ENCODE measurements at places on chromosomes 16 and 17. TPM values are rescaled to one million over a fixed set of nuclear protein-coding genes. Genes with fewer than 3 reads are reported as not detected.

- no peak for DNase-seq
- no peaks in the 10 kb centered on the region for H3K36me3 ChIP-seq
- H3K4me3 ChIP-seq = no peak overlapping the region
- no peaks in the 10 kb centered on the region for H3K27me3 ChIP-seq
- H3K27ac ChIP-seq = no peak overlapping the region
- H3K4me1 ChIP-seq = peaks cover 17% of the 10 kb centered on the region
These were observed 4.5 kb upstream of the CNP start for GRCh38 chr17:41962111-41962510.

DNA sequence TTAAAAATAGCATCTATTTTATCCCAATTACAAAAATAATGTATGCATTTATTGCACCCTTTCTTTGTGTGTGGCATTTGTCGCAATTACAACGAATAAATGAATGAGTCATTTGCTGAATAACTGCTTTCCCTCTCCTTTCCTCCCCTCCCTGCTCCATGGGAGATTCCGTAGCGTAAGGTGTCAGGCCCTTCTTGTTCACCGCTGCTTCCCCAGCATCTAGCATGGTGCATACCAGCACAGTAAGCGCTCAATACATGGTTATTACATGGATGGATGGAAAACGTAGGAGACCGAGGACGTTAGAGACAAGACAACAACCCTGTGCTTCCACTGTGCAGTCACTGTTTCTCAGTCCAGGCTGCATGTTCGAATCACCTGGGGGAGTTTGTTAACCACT, 336.0 kb upstream of the EEF2KMT start:
- H3K4me1 ChIP-seq = no peaks in the 10 kb centered on the region
- no peaks in the 10 kb centered on the region for H3K36me3 ChIP-seq
- H3K27me3 ChIP-seq = no peaks in the 10 kb centered on the region

DNA sequence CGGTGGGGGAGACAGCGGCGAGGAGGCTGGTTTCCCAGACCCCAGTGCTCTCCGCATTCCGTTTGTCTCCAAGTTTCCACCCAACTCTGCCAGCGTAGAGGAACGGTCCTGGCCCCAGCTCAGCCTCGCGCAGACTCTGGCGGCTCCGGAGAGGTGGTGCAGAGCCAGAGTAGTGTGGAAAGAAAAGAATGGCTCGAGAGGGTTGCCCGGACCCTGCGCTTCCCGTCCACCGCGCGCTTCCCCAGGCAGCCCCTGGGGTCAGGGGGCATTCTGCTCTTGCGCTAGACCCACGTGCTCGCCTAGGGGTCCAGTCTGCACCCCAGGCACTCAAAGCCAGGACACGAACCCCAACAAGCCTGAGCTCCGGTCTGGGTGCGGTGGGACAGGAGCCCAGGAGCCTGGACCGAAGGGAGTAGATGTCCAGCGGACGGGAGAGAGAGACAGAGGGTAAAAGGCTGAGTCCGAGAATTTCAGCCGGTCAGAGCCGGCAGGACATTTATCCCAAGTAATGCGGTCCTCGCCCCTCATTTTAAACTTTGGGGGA, 3.8 kb downstream of the PMP22 start:
- H3K27ac ChIP-seq = peak overlapping the region; percentile 91
- peak; percentile 54 for DNase-seq
- H3K4me3 ChIP-seq = peak overlapping the region; percentile 69
- H3K4me1 ChIP-seq = peaks cover 48% of the 10 kb centered on the region

GRCh38 chr17:43645450-43645764, 16.3 kb downstream of the MEOX1 start:
- no peaks in the 10 kb centered on the region for H3K36me3 ChIP-seq
- peak overlapping the region; percentile 83 for H3K27ac ChIP-seq
- no peak overlapping the region for H3K4me3 ChIP-seq

The USP31 gene
- 13.1 TPM for total RNA-seq

DNA sequence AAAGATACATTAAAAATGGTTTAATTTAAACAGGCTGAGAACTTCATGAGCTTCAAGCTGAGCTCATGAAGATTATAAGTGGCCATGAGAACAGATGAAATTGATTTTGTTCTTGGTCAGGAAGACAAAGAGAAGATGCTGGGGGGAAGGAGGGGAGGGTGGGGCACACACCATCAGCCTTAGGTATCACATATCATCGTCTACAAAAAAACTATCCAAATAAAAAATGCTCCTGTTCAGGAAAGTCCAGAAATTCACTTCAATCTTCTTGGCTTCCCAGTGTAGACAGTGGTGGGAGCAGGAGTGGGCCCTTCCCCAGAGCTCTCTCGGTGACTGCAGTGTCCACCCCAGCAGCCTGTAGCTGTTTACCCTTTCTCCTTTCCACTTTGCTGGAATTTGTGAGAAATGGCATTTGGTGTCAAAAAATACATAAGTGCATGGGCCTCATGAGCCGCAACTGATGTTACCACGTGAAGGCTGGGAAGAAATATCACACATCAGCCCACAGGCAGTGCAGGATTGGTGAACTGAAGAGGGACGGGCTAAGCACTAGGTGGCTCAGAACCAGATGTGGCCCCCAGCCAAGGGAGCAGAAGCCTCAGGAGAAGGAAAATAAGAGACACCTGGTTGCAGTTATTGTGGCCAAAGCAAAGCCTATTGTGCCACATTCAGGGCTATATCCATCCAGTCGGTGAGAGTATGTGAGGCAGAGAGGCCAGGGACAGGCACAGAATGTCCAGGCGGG, 6.1 kb downstream of the KRT37 start:
- DNase-seq = no peak
- no peaks in the 10 kb centered on the region for H3K36me3 ChIP-seq
- no peak overlapping the region for H3K4me3 ChIP-seq
- no peak overlapping the region for H3K27ac ChIP-seq
- H3K4me1 ChIP-seq = no peaks in the 10 kb centered on the region

DNA sequence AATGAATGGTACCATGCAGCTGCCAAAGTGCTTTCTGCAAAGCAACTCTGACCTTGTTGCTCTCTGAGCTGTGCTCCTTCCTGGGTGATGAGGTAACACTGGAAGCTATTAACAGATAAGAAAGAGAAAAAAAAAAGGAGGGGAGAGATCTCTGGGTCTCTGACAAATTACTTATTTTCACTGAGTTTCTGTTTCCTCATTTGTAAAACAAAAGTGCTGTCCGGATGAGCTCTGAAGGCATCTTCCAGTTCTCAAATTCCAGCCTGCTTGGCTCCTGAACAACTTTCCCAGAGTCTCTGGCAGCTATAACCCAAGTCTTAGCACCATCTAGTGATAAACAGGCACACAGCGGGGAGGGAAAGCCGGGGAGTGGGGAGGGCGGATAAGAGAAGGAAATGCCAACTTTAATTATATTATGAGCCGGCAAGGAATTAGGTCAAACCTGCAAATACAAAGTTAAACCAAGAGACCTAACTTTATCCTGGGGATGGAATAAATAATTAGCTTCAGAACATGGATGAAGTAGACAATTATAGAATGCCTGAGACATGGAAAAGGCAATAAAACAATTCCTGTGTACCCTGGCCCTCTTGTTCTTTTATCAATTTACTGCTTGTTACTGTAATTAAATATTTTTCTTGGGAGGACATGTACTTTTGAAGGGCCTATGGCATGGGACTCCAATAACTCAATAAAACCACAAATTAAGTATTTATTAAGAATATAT, 61.3 kb upstream of the KIFC3 start:
- no peaks in the 10 kb centered on the region for H3K36me3 ChIP-seq
- DNase-seq = peak; percentile 60
- H3K27ac ChIP-seq = no peak overlapping the region
- no peak overlapping the region for H3K4me3 ChIP-seq
- H3K4me1 ChIP-seq = no peaks in the 10 kb centered on the region

The CCDC200 gene
- total RNA-seq = not detected

- H3K36me3 ChIP-seq = peaks cover 9% of the 10 kb centered on the region
- no peaks in the 10 kb centered on the region for H3K27me3 ChIP-seq
- DNase-seq = no peak
- H3K4me3 ChIP-seq = no peak overlapping the region
- H3K27ac ChIP-seq = no peak overlapping the region
These were observed 61.0 kb downstream of the SLC39A11 start for GRCh38 chr17:73031472-73031871.

DNA sequence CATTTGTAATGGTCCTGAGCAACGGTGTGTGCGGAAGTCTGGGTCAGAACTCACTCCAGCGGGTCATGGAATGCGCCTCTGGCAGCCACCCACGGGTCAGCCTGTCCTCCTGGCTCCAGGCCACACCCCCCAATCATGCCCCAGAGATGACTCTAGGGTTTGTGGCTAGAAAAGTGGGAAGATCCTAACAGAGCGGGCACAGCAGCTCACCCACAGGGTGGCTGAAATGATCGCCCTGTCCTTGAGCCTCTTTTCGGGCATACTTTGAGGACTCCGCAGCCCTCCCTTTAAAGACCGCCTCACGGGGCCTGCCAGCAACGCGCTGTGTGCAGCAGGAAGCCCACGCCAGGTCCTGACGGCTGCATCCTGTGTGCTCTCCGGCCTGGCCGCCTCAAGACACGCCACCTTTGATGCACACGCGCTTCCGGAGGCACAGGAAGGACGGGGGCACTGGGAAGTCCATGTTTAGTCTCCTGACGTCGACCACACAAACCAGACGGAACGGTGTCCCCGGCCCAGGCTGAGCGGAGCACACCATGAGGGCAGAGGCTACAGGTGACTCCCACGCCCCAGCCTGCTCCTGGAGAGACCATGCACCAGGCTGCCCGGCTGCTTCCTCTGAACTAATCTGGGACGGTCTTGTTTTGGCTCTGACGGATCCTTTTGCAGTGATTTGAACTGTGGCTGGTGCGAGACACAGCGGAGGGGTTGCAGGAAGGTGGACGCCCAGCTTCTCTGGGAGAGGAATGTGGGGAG, 92.9 kb downstream of the TBC1D16 start:
- DNase-seq = peak; percentile 50
- no peak overlapping the region for H3K27ac ChIP-seq
- no peaks in the 10 kb centered on the region for H3K27me3 ChIP-seq

GRCh38 chr17:78372841-78373240, 5.6 kb upstream of the PGS1 start:
- H3K4me3 ChIP-seq = no peak overlapping the region
- peaks cover 40% of the 10 kb centered on the region for H3K4me1 ChIP-seq
- H3K27me3 ChIP-seq = no peaks in the 10 kb centered on the region
- DNase-seq = no peak
- no peak overlapping the region for H3K27ac ChIP-seq

DNA sequence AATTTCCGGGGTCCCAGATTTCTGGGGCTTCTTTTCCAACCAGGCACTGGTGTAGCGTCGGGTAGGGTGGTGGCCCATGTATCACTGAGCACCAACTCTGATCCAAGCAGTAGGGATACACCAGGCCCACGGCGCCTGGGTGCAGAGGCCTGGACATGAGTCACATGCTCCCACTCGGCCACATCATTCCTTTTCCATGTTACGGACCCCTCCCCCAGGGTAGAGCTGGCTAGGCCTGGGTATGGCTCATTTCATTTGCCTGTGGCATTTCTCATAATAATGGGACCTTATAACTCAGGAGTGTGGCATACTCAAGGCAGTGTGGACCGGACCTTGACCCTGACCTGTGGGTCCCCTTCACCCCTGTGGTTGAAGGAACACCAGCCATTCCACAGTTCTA, 18.0 kb upstream of the NDRG4 start:
- H3K27ac ChIP-seq = no peak overlapping the region
- no peaks in the 10 kb centered on the region for H3K36me3 ChIP-seq
- H3K27me3 ChIP-seq = no peaks in the 10 kb centered on the region
- DNase-seq = no peak
- no peaks in the 10 kb centered on the region for H3K4me1 ChIP-seq

- no peak overlapping the region for H3K4me3 ChIP-seq
- no peak for DNase-seq
- peaks cover 6% of the 10 kb centered on the region for H3K36me3 ChIP-seq
- peaks cover 26% of the 10 kb centered on the region for H3K4me1 ChIP-seq
- H3K27me3 ChIP-seq = no peaks in the 10 kb centered on the region
These were observed 44.2 kb downstream of the N4BP1 start for GRCh38 chr16:48565752-48566151.

GRCh38 chr17:9298135-9298534, 276.8 kb downstream of the NTN1 start:
- no peak overlapping the region for H3K27ac ChIP-seq
- no peaks in the 10 kb centered on the region for H3K4me1 ChIP-seq
- H3K27me3 ChIP-seq = no peaks in the 10 kb centered on the region
- no peak for DNase-seq

GRCh38 chr16:78134944-78135619, 35.6 kb downstream of the WWOX start:
- H3K4me3 ChIP-seq = no peak overlapping the region
- H3K4me1 ChIP-seq = no peaks in the 10 kb centered on the region
- no peaks in the 10 kb centered on the region for H3K27me3 ChIP-seq
- H3K36me3 ChIP-seq = no peaks in the 10 kb centered on the region
- DNase-seq = no peak

DNA sequence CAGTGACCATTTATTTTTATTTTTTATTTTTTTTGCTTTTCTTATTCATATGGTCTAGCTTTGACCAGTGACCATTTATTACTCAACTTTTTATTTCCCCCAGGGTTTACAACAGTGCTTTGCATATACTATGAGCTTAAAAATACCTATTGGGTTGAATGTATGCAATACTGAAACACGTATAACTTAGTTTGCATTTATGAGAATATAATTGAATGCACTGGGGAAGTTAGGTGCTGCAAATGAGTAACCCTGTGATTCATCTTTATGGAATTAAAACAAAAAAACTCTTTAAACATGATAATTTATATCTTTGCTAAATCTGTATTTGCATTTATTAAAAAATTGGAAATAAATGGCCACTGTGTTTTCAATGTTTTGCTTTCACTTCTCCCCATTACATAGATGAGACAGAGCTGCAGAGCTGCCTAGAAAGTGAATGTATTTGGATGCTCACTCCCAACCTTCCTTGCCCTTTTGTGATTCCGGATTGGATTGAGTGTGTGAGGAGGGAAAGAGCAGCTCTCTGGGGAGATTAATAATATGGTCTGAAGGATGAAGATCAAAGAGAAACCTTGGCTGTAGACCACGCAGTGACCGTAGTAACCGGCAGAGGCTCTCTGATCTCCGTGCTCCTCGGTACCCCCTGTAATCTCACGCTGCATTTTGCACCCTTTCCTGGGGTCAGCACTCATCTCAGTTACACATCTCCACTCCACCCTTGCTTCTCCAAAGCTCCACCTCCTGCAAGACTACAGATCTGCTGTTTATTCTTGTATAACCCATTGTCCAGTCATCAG, 14.3 kb downstream of the TMEM100 start:
- no peak for DNase-seq
- peaks cover 5% of the 10 kb centered on the region for H3K4me1 ChIP-seq
- H3K4me3 ChIP-seq = no peak overlapping the region
- no peaks in the 10 kb centered on the region for H3K36me3 ChIP-seq
- H3K27ac ChIP-seq = no peak overlapping the region
- H3K27me3 ChIP-seq = no peaks in the 10 kb centered on the region

The TBC1D26 gene
- total RNA-seq = not detected

- DNase-seq = no peak
- no peaks in the 10 kb centered on the region for H3K36me3 ChIP-seq
- no peak overlapping the region for H3K27ac ChIP-seq
- H3K4me3 ChIP-seq = no peak overlapping the region
- peaks cover 33% of the 10 kb centered on the region for H3K27me3 ChIP-seq
- H3K4me1 ChIP-seq = no peaks in the 10 kb centered on the region
These were observed 31.2 kb upstream of the CD300E start for GRCh38 chr17:74654742-74655141.

The SLC47A1 gene
- 18.6 TPM for total RNA-seq

Measured in lower lobe of right lung (tissue), 2 donors.